ENCODE measurements at places on chromosomes 13 and 19. TPM values are rescaled to one million over a fixed set of nuclear protein-coding genes. Genes with fewer than 3 reads are reported as not detected.

DNA sequence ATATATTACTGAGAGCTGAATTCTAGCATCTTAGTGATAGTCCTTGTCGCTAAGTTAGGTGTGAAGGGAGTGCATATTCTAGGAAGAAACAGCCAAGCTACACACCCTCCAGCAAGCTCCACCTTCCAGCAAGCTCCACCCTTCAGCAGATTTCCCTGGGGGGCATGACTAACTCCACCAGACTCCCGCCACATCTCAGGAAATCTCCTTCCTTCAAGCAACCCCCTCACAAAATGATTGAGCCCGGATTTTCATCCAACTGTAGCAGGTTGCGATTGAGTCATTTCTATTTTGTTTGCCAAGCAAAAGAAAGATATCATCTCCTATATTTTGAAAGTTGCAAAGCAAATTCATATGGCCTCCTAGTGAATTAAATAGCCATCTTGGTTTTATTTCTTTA is 162.1 kb upstream of the TMTC4 start:
- DNase-seq, result peak; percentile 56

DNA sequence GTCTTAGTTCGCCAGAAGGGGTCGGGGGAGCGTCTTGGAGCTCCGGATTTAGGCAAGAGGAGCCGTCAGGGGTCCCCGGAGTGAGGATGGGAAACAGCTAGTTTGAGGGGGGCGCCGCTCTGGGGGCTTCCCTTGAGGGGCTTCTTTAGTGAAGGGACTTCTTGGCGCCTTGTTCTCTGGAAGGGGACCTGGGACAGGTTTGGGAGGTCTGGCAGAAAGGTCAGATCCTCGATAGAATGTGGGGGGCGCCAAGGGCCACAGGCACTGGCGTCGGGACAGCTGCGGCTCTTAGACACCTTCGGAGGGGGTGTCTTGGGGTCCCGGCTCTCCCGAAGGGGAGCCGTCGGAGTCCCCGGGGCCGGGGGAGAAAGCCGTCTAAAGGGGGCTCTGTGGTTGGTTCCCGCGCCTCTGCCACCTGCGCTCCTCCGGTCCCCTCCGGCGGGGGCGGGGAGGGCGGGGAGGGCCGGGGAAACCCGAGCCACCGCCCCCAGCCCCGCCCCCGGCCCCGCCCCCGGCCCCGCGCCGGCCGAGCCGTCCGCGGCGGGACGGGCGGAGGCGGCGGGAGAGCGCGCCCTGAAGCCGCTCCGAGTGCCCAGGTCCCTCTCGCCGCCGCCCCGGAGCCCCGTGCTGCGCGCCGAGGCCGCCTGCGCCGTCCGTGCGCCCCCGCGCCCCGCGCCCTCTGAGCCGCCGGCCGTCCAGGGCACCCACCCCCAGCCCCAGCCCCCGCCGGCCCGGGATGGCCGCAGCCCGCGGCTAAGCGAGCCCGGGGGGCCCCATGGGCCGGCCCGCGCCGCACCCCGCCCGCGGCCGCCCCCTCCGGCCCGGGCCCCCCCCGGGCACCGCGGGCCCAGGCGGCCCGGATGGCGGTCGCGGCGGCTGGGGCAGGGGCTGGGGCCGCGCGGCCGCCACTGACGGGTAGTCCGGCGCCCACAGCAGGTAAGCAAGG is at the start of gene NRTN:
NRTN (plus strand) TSS at position 552 of the 946 bp plus-strand sequence. CDS start 19,099 bp downstream, outside the sequence.
- DNase-seq, result no peak

DNA sequence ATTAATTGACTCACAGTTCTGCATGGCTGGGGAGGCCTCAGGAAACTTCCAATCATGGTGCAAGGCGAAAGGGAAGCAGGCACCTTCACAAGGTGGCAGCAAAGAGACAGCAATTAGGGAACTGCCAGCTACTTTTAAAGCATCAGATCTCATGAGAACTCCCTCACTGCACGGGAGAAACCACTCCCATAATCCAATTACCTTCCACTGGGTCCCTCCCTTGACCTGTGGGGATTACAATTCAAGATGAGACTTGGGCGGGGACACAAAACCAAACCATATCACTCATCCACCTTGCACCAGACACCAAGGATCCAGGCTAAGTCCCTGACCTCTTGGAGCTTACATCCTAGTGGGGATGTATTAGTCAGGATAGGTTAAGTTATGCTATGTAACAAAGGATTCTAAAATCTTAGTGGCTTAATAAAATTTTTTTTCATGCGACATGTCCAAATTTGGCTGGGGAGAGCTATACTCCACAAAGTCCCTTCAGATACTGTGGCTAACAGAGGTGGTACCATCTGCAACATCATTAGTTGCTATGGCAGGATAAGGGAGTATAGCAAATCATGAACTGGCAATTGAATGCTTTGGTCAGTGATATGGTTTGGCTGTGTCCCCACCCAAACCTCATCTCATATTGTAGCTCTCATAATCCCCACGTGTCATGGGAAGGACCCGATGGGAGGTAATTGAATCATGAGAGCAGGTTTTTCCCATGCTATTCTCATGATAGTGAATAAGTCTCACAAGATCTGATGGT is 8.3 kb upstream of the FAM187B start:
- DNase-seq, result no peak

DNA sequence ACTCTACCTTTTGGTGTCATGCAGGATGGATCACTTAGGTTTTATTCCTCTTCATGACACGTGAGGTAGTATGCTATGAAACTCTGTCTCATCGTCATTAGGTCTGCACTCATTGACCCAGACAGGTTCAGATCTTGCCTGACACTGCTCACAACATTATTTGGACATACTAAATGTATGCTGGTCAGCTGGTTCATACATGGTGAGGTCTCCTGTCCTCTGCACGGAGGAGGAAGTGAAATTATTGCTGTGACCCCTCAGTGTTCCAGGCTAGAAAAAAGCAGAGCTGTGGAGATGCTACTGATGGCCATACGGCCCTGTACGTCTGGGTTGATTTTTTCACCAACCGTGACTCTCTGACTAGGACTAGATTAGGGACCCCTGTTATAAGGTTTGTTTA is 35.8 kb downstream of the LATS2 start:
- DNase-seq, result no peak

DNA sequence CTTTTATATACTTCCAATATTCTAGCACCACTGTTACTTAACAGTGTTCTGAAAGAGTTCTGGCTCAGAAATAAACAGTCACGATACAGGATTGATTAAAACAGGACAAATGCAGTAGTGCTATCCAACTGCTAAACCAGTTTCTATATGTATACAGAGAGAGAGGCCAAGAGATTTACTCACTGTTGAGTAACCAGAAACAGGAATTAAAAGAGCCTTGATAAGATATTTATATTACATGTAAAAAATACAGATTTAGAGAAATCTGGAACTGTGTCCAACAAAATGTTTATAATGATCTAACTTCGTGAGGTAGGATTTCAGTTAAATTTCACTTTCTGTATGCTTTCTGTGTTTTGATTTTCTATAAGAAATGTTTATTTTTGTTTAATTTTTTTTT is 116.6 kb downstream of the CDK8 start:
- DNase-seq, result no peak

- DNase-seq, result peak; percentile 62
These were observed 14.1 kb upstream of the RELB start for GRCh38 chr19:44987148-44987675.

- peak; percentile 73 for DNase-seq
These were observed 62.9 kb downstream of the GGACT start for GRCh38 chr13:100525453-100526317.

DNA sequence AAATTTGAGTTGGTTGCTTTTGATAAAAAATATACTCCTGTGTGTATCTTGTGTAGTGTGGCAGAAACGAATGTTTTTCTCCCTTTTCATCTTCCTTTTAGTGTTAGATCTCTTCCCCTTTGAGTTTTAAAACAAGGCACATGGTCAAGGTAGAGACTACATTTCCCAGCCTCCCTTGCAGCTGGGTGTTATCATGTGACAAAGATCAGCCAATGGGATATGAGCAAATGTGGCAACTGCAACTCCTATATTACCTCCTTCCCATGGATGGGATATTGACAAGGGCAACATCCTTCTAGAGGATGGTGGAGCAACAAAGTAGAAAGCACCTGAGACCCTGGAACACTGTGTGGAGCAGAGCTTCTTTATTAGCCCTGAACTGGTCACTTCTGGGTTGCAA is 42.4 kb downstream of the ADGRE3 start:
- no peak for DNase-seq

DNA sequence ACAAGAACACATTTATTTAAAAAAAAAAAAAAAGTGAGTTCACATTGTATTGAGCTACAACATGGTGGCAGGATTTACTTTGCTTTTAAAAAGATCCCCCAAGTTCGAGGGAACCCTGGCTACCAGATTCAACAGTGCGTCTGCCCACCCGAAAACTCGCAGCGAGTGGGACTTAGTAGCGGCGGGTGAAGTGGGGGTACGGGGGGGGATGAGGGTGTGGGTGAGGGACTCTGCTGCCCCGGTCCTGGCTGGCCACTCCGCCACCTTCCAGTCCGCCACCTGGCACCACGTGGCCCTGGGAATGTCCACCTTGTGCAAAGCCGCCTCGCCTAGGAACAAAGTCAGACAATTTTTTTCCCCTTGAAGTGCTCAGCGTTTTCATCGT is 19.3 kb upstream of the TINCR start:
- peak; percentile 77 for DNase-seq

- no peak for DNase-seq
These were observed 131.1 kb upstream of the GJB6 start for GRCh38 chr13:20363172-20363571.

DNA sequence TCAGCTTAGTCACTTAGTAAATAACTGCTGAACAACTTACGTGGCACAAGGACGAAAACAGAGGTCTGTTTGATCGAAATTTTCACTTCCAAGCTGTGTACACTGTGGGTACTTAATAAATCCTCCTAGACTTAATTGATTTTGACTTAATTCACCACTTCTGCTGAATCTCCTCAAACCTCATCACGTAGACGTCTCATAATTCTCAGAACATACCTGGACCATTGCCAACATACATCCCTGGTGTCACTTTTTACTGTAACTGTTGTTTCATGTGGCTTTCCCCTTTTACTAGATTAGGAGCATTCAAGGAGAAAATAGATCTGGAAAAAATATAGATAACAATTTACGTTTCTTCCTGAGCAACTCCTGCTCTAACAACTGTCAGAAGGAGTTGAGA is 105.0 kb downstream of the MBNL2 start:
- no peak for DNase-seq

DNA sequence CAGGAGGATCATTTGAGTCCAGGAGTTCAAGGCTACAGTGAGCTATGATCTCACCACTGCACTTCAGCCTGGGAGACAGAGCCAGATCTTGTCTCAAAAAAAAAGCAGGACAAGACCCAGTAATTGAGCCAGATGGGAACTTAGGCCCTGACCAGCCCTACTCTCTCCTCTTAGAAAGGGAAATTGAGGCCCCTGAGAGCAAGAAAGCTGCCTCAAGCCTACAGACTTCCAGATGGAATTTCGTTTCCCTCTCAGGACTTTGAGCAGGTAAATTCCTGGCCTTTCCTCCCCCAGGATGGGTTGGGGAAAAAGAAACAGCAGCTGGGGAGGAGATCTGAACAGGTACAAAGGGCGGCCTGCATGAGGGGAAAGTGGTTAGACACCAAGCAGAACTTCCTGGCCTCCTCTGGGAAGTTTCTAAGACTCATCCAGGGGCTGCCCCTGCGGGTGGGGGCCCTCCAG is 3.6 kb upstream of the BCL3 start:
- no peak for DNase-seq

- no peak for DNase-seq
These were observed 94.6 kb downstream of the DACH1 start for GRCh38 chr13:71772361-71772760.

DNA sequence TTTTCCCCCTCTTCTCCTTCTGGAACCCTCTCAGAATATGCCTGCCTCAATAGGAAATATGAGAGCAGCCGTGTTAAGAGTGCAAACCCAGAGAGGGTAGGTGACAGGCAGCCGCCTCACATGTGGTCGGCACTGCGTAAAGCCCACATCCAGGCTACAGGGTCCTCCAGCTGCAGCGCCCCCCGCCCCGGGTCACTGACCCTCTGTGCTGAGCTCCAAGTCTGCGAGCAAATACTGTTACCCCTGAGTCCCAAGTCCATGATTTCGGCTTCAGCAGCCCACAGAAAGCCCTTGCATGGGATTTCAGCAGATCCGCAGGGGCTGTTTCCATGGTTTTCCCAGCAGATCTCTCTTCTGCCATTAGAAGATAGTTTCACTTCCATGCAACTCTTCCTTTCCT is 186.9 kb upstream of the IRS2 start:
- DNase-seq, result no peak

GRCh38 chr13:44063881-44064280 is 184.2 kb downstream of the LACC1 start:
- DNase-seq, result no peak

DNA sequence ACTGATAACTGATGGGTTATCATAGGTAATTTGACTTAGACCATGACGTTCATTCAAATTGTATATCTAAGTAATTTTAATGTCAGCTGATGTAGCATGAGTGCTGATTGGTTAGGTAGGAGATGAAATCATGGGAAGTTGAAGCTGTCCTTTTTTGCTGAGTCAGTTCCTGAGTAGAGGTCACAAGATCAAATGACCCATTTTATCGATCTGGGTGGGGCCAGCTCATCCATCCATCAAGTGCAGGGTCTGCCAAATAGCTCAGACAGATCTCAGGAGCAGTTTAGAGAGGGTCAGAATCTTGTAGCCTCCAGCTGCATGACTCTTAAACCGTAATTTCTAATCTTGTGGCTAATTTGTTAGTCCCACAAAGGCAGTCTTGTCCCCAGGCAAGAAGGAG is 35.3 kb upstream of the CD177 start:
- DNase-seq, result no peak

- DNase-seq, result no peak
These were observed 66.1 kb downstream of the LHFPL6 start for GRCh38 chr13:39536906-39537305.

GRCh38 chr13:20825477-20825875 is 51.7 kb upstream of the EEF1AKMT1 start:
- peak; percentile 21 for DNase-seq

DNA sequence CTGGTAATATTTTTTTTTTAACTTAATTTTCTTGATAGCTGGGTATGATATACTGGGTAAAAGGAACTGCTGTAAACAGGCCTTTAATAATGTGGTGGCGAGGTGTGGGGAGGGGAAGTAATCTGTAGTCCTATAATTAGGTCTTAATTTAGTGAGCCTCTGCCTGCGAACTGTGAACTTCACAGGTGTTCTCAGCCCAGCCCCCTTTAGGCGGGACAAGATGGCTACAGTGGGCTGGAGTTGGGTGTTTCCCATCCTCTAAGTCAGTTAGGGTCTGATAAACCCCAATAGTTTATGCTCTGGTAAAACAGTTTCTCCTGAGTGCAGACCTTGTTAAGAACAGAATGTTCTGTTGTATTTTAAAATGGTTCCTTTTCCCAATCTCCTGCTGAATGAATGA is 97.6 kb upstream of the SERP2 start:
- DNase-seq, result no peak

GRCh38 chr19:30669329-30670010 is 297.3 kb downstream of the ZNF536 start:
- DNase-seq, result peak; percentile 89

The ZNF723 gene
- not detected for total RNA-seq

The TEX30 gene
- 13.4 TPM for total RNA-seq

The C19orf85 gene
- total RNA-seq, result not detected

The ADGRE1 gene
- total RNA-seq, result not detected

The FFAR1 gene
- not detected for total RNA-seq

The MCEMP1 gene
- not detected for total RNA-seq

The PABPC3 gene
- total RNA-seq, result under 0.01 TPM

The ZNF628 gene
- 1.5 TPM for total RNA-seq

The ZNF507 gene
- total RNA-seq, result 13.0 TPM

The PEG3 gene
- total RNA-seq, result 1.2 TPM

The PDS5B gene
- total RNA-seq, result 28.9 TPM
